Stomach (tissue), 19 donors: ENCODE measurements at places on chromosomes 1 and 21. TPM values are rescaled to one million over a fixed set of nuclear protein-coding genes. Genes with fewer than 3 reads are reported as not detected.

Gene THEM5
- not detected for total RNA-seq

Gene FCRL6
- not detected for total RNA-seq

Gene UBXN11
- 12.2 TPM for total RNA-seq

Gene TMPRSS15
- not detected for total RNA-seq

Gene C4BPA
- total RNA-seq, result not detected

Gene ADAMTSL4
- 32.3 TPM for total RNA-seq

Gene PLEKHG5
- total RNA-seq, result 9.8 TPM

Gene LPAR3
- not detected for total RNA-seq

GRCh38 chr1:73623946-73624345 is 574.0 kb downstream of the LRRIQ3 start:
- H3K4me1 ChIP-seq, result no peaks in the 10 kb centered on the region
- no peak for DNase-seq

- DNase-seq, result peak; percentile 63
- H3K36me3 ChIP-seq, result peaks cover 20% of the 10 kb centered on the region
- H3K27ac ChIP-seq, result no peak overlapping the region
- H3K4me3 ChIP-seq, result no peak overlapping the region
- peaks cover 19% of the 10 kb centered on the region for H3K4me1 ChIP-seq
- H3K27me3 ChIP-seq, result no peaks in the 10 kb centered on the region
Measured at GRCh38 chr1:109218516-109218915, 4.8 kb downstream of the SARS1 start.

GRCh38 chr21:46550116-46550941 is 54.6 kb downstream of the S100B start:
- no peak overlapping the region for H3K4me3 ChIP-seq
- H3K27me3 ChIP-seq, result no peaks in the 10 kb centered on the region
- peaks cover 45% of the 10 kb centered on the region for H3K36me3 ChIP-seq
- H3K4me1 ChIP-seq, result no peaks in the 10 kb centered on the region

DNA sequence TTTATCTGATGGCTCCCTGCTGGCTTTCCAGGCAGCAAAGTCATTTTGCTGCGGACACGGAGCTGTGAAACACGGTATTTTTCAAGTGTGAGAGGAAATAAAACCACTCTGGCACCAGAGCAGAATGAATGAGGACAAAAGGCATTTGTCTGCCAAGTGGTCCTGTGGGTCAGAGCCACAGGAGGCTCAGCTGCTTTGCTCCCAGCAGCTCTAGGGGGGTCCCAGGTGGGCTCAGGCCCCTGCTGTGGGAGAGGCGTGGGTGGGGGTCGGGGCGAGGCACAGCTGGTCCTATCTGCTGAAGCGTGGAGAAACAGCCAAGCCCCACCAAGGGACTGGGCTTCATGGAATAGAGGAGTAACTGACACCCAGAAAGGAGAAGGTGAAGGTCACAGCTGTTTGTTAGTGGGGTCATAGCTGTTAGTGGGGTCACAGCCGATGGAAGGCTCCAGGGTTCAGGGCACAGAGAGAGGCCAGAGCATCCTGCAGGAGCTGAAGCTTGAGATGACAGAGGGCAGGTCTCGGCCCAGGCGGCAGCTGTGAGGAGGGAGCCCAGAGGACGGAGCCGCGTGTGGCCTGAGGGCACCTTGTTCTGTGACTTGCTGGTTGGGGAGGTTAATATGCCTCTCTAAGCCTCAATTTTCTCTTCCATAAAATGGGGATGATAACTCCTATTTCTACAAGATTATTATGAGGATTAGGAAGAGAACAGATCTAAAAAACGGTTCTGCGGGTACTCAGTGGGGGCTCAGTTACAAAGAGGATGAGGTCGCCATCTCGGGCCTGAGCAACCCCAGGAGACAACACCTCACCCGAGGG is 7.1 kb downstream of the KIF17 start:
- no peak for DNase-seq
- no peak overlapping the region for H3K4me3 ChIP-seq
- no peaks in the 10 kb centered on the region for H3K36me3 ChIP-seq
- H3K27me3 ChIP-seq, result peaks cover 4% of the 10 kb centered on the region

DNA sequence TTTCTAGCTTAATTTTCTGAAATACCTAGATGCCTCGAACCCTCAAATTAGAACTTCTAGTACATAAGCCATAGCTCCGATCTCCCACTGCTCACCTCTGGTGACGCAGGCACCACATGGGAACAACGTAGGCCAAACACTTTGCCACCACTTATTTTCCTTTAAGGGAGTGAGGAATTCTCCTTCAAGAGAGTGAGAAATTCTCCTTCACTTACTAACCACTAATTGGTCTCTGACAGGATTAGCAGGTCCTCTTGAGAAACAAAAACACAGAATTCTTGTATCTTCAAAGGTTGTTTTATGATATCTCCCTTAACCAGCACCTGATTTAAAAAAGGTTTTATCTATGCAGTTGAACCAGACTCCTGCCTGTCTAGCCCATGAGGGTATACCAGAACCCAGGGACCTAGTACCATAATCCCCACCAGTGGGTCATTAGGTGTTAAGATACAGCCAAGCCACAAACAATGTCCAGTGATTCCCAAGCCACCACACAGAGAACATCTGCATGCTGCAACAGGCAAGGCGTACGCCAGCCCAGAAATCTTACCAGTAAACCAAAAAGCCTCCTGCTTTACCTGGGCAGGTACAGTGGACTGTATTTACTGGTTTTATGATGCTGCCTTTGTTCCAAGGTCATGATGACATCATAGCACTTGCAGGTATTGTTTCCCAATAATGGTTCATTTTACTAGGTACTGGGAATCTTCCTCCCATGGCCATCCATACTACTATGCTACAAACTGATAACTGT is 20.3 kb upstream of the CXADR start:
- H3K27ac ChIP-seq, result no peak overlapping the region
- peaks cover 7% of the 10 kb centered on the region for H3K4me1 ChIP-seq
- no peak overlapping the region for H3K4me3 ChIP-seq
- H3K27me3 ChIP-seq, result no peaks in the 10 kb centered on the region
- H3K36me3 ChIP-seq, result no peaks in the 10 kb centered on the region
- no peak for DNase-seq

GRCh38 chr1:96746440-96747420 is 25.1 kb downstream of the PTBP2 start:
- H3K4me1 ChIP-seq, result peaks cover 49% of the 10 kb centered on the region
- H3K27me3 ChIP-seq, result no peaks in the 10 kb centered on the region
- H3K36me3 ChIP-seq, result no peaks in the 10 kb centered on the region

GRCh38 chr1:212431644-212432043 is 1.1 kb upstream of the NENF start:
- H3K36me3 ChIP-seq, result no peaks in the 10 kb centered on the region
- peaks cover 19% of the 10 kb centered on the region for H3K4me1 ChIP-seq
- H3K27me3 ChIP-seq, result no peaks in the 10 kb centered on the region
- no peak overlapping the region for H3K27ac ChIP-seq

DNA sequence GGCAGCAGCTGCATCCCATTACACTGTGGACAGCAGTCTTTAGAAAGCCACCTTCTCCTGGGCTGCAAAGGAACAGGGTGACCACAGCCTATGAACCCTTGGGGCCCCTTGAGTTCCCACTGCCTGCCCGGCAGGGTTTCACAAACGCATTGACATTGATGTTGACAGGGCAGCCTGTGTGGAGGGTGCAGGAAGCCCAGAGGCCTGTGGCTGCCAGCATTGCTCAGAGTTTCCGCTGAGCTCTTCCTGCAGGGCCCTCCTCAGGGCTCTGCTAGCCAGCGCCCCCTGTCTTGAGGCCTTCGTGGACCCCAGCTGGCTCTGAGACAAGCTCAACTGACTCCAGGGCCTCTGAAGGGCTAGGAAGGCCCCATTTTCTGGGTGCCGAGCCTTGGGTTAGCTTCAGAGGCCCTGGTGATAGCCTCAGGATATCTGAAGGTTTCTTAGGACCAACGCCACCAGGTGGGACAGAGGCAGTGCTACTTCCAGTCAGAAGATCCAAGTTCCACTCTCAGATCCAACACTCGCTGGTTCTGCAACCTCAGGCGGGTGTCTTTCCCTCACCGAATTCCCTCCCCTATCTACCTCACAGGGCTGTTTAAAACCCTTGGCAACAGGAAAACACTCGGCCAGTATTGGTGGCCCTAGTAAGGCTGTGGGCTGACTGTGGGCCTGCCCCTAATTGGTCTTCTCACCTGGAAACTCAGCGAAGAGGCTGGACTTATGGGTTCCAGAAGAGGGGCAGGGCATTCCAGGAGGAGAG is 27.2 kb upstream of the EPS8L3 start:
- no peak overlapping the region for H3K4me3 ChIP-seq
- no peaks in the 10 kb centered on the region for H3K27me3 ChIP-seq
- peak; percentile 85 for DNase-seq
- H3K27ac ChIP-seq, result peak overlapping the region; percentile 64
- no peaks in the 10 kb centered on the region for H3K36me3 ChIP-seq

DNA sequence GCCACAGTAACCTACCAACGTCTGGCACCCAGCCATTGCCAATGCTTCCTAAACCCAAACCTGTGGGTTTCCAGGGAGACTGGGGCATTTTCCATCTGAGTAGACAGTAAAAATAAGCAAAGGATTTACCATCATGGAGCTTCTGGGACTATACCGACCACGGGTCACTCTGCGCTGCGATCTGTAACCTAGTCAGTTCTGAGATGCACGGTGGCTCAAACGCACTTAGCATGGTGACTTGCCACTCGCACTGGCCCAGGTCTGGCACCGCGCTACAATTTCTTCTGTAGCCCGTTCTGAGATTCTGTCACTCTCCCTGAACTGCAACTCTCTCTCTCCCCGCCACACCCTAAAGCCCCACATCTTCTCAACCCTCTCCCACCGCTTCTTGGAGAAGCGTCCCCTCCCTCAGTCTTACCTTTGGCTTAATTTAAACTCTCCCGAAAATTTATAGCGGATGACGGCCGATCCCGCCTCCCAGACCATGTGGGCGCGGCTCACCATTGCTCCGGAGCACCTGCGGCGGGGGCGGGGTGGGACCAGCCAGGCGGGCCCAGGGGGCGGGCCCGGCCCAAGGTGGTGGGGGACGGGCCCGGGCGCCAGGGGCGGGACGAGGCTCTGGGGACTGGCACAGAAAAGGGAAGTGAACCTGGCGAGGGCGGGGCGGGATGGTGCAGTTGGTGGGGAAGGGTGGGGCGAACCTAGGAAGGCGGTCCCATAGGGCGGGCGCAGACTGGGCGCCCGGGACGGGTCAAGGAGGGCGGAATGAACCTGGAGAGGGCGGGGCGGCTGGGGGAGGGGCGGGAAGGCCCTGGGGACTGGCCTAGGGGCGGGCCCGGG is 493 bp upstream of the MAP3K21 start:
- peaks cover 4% of the 10 kb centered on the region for H3K27me3 ChIP-seq
- H3K4me3 ChIP-seq, result peak overlapping the region; percentile 65
- no peaks in the 10 kb centered on the region for H3K36me3 ChIP-seq
- peak; percentile 98 for DNase-seq
- H3K4me1 ChIP-seq, result peaks cover 26% of the 10 kb centered on the region

- no peaks in the 10 kb centered on the region for H3K36me3 ChIP-seq
- no peaks in the 10 kb centered on the region for H3K4me1 ChIP-seq
- no peak overlapping the region for H3K27ac ChIP-seq
- no peak for DNase-seq
- H3K27me3 ChIP-seq, result no peaks in the 10 kb centered on the region
Measured at GRCh38 chr1:70906800-70907199, 140.8 kb downstream of the PTGER3 start.

- H3K4me3 ChIP-seq, result no peak overlapping the region
- no peaks in the 10 kb centered on the region for H3K36me3 ChIP-seq
- no peak overlapping the region for H3K27ac ChIP-seq
- H3K27me3 ChIP-seq, result no peaks in the 10 kb centered on the region
- H3K4me1 ChIP-seq, result peaks cover 8% of the 10 kb centered on the region
- DNase-seq, result no peak
Measured at GRCh38 chr1:237098541-237098940, 56.6 kb downstream of the RYR2 start.

GRCh38 chr1:103129255-103129654 is 20.9 kb upstream of the COL11A1 start:
- no peak overlapping the region for H3K4me3 ChIP-seq
- H3K4me1 ChIP-seq, result no peaks in the 10 kb centered on the region
- no peak for DNase-seq

- H3K4me1 ChIP-seq, result peaks cover 13% of the 10 kb centered on the region
- H3K27me3 ChIP-seq, result no peaks in the 10 kb centered on the region
- H3K27ac ChIP-seq, result no peak overlapping the region
- peaks cover 4% of the 10 kb centered on the region for H3K36me3 ChIP-seq
Measured at GRCh38 chr1:109190189-109190588, 23.5 kb upstream of the SARS1 start.

DNA sequence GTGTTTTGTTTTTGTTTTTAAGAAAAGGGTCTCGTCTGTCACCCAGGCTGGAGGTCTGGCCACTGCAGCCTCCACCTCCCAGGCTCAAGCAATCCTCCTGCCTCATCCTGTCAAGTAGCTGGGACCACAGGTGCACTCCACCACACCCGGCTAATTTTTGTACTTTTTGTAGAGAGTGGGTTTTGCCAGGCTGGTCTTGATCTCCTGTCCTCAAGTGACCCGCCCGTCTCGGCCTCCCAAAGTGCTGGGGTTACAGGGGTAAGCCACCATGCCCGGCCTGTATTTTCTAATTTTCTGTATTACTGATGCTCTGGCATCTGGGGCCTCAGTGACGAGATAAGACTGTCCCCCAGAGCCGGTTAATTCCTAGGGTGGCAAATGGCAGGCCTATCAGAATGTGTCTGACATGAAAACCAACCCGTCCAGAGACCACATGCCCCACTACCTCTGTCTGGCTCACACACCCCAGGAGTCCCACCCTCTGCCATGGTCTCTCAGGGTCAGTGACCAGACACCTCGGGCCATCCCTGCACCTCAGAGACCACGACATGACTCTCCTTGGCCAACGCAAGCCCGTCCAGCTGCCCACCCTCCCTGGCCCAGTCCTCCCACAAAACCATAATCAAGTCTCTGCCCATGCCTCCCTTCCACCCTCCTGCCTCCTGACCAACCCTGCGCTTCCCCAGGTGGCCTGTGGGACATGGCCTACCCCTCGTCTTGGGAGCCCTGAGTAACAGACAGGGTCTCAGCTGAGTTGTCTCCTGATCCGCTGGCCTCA is 12.5 kb downstream of the NPHP4 start:
- H3K4me3 ChIP-seq, result no peak overlapping the region
- DNase-seq, result no peak
- H3K27me3 ChIP-seq, result no peaks in the 10 kb centered on the region
- H3K4me1 ChIP-seq, result no peaks in the 10 kb centered on the region
- peaks cover 39% of the 10 kb centered on the region for H3K36me3 ChIP-seq
- no peak overlapping the region for H3K27ac ChIP-seq

DNA sequence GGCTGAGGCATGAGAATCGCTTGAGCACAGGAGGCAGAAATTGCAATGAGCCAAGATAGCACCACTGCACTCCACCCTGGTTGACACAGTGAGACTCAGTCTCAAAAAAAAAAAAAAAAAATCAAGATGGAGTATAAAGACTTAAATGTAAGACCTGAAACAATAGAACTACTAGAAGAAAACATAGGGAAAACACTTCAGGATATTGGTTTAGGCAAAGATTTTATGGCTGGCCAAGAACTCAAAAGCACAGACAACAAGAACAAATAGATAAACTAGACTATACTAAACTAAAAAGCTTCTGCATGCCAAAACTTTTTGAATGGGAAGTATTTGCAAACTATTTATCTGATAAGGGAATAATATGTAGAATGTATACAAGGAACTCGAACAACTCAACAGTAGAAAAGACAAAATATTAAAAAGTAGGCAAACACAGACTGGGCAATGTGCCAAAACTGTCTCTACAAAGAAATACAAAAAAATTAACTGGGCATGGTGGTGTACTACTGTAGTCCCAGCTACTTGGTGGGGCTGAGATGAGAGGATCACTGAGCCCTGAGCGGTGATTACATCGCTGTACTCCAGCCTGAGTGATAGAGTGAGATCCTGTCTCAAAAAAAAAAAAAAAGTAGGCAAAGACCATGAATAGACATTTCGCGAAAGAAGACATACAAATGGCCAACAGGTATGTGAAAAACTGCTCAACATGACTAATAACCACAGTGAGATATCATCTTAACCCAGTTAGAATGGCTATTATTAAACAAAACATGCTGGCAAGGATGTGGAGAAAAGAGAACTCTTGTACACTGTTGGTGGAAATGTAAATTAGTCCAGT is 25.3 kb downstream of the DTL start:
- no peak overlapping the region for H3K4me3 ChIP-seq
- no peaks in the 10 kb centered on the region for H3K36me3 ChIP-seq
- no peak for DNase-seq
- peaks cover 4% of the 10 kb centered on the region for H3K4me1 ChIP-seq
- H3K27me3 ChIP-seq, result no peaks in the 10 kb centered on the region
